ENCODE measurements at places on chromosomes 7 and 10. TPM values are rescaled to one million over a fixed set of nuclear protein-coding genes. Genes with fewer than 3 reads are reported as not detected.

GRCh38 chr10:128365156-128365725 lies 239.0 kb upstream of the MKI67 start:
- no peak overlapping the region for H3K4me3 ChIP-seq
- H3K36me3 ChIP-seq, result no peaks in the 10 kb centered on the region
- no peaks in the 10 kb centered on the region for H3K4me1 ChIP-seq
- DNase-seq, result no peak
- H3K27me3 ChIP-seq, result no peaks in the 10 kb centered on the region

DNA sequence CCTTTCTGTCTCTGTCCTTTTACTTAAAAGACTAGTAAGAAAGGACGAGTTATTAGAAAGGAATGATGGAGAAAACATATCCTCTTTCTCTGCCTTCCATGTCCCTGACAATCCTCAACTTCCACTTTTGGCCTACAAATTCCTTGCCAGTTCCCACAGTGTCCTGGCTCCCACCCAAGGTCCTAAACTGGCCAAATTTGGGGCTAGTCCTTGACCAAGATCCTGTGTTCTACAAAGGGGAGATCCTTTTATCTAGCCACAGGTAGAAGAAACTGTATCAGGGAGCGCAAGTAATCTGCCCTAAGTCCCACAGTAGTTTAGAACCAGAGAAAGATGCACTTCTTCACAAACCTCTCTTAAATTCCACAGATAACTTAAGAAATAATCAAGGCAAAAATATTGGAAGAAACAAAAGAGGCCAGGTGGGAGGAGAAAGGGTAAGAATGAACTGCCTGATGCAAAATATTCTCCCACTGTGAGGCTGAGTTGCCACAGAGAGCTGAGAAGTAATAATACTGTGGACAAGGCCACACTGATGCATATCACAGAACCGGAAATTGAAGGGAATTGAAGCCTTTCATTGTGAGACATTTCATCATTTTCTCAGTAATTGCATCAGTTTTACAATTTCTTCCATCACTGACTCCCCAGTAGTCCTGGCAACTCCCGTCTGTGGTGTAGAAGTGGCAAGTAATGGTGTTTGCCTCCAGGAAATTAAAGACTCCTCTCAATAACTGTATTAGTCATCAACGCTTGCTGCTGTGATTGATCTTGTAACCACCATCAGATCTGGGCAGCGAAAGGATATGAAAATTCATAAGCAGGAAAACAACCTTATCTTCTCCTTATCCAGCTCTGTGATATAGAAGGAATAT lies 47.2 kb downstream of the DNAJC12 start:
- H3K27me3 ChIP-seq, result no peaks in the 10 kb centered on the region
- no peak for DNase-seq
- H3K36me3 ChIP-seq, result no peaks in the 10 kb centered on the region
- H3K27ac ChIP-seq, result no peak overlapping the region

DNA sequence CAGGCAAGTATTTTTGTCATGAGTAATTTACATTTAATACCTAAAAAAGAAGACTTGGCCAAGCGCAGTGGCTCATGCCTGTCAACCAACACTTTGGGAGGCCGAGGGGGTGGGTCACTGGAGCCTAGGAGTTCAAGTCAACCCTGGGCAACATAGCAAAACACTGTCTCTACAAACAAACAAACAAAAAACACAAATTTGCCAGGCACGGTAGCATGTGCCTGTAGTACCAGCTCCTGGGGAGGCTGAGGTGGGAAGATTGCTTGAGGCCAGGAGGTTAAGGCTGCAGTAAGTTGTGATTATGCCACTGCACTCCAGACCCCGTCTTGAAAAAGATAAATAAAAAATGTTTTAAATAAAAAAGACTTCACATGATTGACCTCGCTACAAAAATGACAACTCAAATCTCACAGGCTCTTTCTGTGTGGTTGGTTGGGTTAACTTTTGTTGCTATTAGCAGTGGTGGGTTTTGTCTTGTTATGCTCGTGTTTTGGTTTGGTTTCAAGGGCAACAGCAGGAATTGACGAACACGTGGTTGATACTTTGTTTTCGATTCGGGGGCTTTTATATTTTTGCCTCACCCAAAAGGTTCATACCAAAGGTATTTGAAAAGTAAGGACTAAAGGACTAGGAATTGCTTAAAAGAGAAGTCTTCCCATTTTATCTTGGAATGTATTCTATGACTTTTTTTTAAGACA lies 227.2 kb upstream of the MKLN1 start:
- H3K4me1 ChIP-seq, result peaks cover 65% of the 10 kb centered on the region
- no peak overlapping the region for H3K27ac ChIP-seq
- H3K36me3 ChIP-seq, result no peaks in the 10 kb centered on the region
- DNase-seq, result no peak

DNA sequence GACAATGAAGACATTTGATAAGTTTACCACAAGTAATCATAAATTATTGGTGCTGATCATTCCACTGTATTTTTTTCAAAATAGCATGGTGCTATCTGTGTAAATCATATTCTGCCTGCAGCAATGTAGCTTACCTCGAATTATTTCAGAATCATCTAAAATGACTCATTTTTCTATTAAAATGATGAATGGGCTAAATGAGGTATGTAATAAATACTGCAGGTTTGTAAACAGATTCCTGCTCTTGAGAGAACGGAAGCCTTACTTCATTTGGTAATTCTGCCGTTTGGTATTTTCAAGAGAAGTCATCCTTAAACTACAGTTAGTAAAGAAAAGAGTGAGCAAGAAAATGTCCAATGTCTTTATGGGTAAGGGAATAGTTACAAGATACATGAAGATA lies 115.9 kb downstream of the CHCHD3 start:
- H3K27ac ChIP-seq, result no peak overlapping the region
- H3K36me3 ChIP-seq, result no peaks in the 10 kb centered on the region
- H3K4me3 ChIP-seq, result no peak overlapping the region

The GPNMB gene
- total RNA-seq, result 17.5 TPM

DNA sequence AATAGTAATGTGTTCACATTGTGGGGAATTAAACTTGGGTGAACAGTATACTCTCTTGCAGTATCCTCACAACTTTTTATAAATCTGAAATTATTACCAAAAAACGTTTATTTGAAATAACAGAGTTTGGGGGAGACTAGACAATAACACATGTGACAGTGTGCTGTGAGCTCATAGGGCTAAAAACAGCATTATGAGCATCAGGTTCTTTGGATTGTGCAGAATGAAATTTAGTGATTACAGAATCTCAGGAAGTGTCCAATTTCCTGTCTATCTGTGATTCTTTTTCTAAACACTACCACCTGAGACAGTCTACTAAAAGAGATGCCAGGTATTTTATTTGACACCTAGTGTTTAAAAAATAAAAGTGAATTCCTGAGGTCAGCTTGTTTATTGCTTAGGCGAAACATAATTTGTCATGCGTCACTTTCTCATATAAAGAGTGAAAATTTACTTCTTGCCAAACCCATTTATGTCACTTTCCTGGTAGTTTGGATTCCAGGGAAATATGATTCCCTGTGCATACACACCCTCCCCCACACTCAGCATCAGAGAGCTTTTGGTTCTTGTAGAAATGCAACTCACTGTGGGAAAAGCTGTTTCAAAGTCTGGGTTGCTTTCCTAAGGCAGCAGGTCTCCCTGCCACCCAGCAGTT lies 71.2 kb downstream of the AOAH start:
- DNase-seq, result no peak
- no peak overlapping the region for H3K4me3 ChIP-seq

DNA sequence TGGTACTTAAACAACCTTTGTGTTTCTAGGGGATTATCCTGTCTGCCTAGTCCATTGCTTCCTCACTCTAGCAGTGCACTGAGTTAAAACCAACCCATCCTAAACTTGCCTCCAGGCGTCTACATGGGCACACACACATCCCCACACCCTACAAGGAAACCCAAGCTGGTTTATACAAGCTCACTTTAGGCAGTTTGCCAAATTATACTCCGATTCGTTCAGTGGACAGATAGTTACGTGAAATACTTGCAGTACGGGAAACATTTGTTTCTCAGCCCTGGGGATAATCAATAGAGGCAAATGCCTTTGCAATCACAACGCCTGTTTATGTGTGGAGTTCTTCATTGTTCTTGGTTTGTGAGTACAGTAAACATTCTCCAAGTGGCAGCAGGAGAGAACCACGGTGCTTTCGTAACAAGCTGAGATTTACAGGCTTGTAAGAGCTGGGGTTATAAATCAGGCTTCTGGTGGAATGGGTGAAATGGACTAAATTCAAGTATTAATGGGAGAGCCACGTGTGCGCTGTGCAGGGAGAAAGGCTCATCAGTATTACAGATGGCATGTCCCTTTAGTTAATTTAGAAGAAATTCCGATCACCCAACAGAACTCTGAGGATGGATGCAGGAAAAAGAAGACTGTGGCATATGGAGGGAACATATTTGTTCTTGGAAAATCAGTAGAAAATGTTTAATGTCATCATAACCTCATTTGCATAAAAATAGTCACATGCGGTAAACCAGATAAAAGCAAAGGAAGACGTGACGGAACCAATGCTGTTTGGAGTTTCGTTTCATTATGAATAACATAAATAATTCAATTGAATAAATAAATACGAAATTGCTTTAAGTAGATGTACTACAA lies 217.1 kb downstream of the GALNT17 start:
- H3K36me3 ChIP-seq, result no peaks in the 10 kb centered on the region
- peak overlapping the region; percentile 77 for H3K27ac ChIP-seq

- H3K4me1 ChIP-seq, result peaks cover 2% of the 10 kb centered on the region
- no peaks in the 10 kb centered on the region for H3K36me3 ChIP-seq
- peak overlapping the region; percentile 45 for H3K27ac ChIP-seq
- DNase-seq, result peak; percentile 34
These were observed 37.2 kb downstream of the PLEKHS1 start for GRCh38 chr10:113788604-113789083.

The MLXIPL gene
- 33.0 TPM for total RNA-seq

DNA sequence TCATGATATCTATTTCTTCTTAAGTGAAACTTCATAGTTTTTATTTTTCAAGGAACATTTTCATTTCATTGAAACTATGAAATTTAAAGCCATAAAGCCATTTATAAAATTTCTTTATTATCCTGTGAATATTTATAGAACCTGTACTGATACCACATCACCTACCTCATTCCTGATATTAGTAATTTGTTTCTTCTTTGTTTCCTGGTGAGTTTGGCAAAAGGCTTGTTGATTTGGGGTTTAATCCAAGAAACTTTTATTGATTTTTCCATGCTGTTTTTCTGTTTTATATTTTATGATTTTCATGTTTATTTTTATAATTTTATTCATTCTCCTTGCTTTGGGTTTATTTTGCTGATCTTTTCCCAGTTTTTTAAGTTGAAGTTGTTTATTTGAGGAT lies 669.4 kb downstream of the NXPH1 start:
- no peaks in the 10 kb centered on the region for H3K27me3 ChIP-seq
- H3K4me3 ChIP-seq, result no peak overlapping the region
- no peak for DNase-seq
- H3K36me3 ChIP-seq, result no peaks in the 10 kb centered on the region

The PFKP gene
- total RNA-seq, result 39.6 TPM

GRCh38 chr10:49541762-49542161 lies 2.8 kb upstream of the ERCC6 start:
- peaks cover 17% of the 10 kb centered on the region for H3K4me1 ChIP-seq
- no peak overlapping the region for H3K27ac ChIP-seq
- H3K36me3 ChIP-seq, result no peaks in the 10 kb centered on the region
- no peak overlapping the region for H3K4me3 ChIP-seq

DNA sequence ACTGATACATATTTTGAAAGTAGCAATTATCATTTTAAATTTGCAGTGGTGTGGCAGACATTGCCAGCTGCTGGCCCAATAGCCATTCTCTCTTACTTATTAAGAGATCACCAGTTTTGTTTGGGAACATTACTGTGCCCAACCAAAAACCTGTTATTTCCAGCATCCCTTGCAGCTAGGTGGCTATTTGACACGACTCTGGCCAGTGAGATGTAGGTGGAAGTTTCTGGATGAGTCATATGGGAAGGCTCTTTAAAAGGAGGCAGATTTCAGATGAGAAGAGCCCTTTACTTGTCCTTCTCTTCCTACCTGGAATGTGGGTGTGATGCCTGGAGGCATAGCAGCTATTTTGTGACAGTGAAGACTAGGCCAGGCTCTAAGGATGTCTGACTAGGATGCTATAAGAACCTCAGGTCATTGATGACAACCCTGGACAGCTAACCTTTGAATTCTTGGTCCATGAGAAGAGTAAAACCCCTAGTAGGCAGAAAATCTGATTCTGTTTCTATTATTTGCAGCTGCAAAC lies 77.9 kb downstream of the CARD11 start:
- no peaks in the 10 kb centered on the region for H3K27me3 ChIP-seq
- H3K36me3 ChIP-seq, result no peaks in the 10 kb centered on the region
- DNase-seq, result no peak
- no peak overlapping the region for H3K4me3 ChIP-seq
- H3K4me1 ChIP-seq, result no peaks in the 10 kb centered on the region

The CCDC3 gene
- total RNA-seq, result 2.1 TPM

DNA sequence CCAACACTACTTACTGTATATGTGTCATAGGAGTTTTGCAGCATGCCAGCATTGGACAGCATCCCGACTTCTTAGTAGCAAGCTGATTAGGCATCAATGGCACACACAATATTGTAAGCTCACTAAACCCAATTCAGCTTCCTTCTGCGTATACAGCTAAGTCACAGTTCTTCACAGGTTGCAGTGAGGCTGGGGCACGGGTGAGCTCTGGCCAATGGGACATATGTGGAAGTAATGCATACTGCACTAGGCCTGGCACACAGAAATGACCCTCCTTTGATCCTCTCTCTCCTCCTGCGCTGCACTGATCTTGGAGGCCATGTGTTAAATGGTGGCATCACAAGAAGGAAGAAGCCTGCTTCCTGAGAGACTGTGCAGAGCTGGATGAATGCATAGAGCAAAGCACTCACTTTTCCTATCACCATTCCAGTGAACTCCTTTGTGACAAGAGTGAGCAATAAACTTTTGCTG lies 11.9 kb downstream of the RAB11FIP2 start:
- no peak overlapping the region for H3K4me3 ChIP-seq
- H3K27ac ChIP-seq, result no peak overlapping the region
- H3K36me3 ChIP-seq, result no peaks in the 10 kb centered on the region
- H3K27me3 ChIP-seq, result no peaks in the 10 kb centered on the region
- peaks cover 9% of the 10 kb centered on the region for H3K4me1 ChIP-seq

The FAM24B gene
- 7.0 TPM for total RNA-seq

- no peak for DNase-seq
- no peaks in the 10 kb centered on the region for H3K36me3 ChIP-seq
- no peaks in the 10 kb centered on the region for H3K4me1 ChIP-seq
- no peaks in the 10 kb centered on the region for H3K27me3 ChIP-seq
- no peak overlapping the region for H3K4me3 ChIP-seq
These were observed 51.7 kb upstream of the ADAM12 start for GRCh38 chr10:126439942-126440341.

GRCh38 chr10:133312016-133312768 lies 3.5 kb downstream of the ZNF511 start:
- DNase-seq, result no peak
- H3K4me3 ChIP-seq, result no peak overlapping the region
- no peaks in the 10 kb centered on the region for H3K36me3 ChIP-seq

- no peaks in the 10 kb centered on the region for H3K27me3 ChIP-seq
- H3K4me3 ChIP-seq, result no peak overlapping the region
- no peaks in the 10 kb centered on the region for H3K4me1 ChIP-seq
- H3K27ac ChIP-seq, result no peak overlapping the region
- DNase-seq, result no peak
These were observed 329.9 kb downstream of the PTPRN2 start for GRCh38 chr7:158257516-158258410.

GRCh38 chr10:49761201-49761788 lies 828 bp downstream of the OGDHL start:
- no peak for DNase-seq
- H3K4me3 ChIP-seq, result peak overlapping the region; percentile 43
- H3K36me3 ChIP-seq, result no peaks in the 10 kb centered on the region
- peaks cover 12% of the 10 kb centered on the region for H3K4me1 ChIP-seq
- H3K27ac ChIP-seq, result peak overlapping the region; percentile 14
- H3K27me3 ChIP-seq, result no peaks in the 10 kb centered on the region

Measured in body of pancreas (tissue), 4 donors.